Activated CD4-positive, alpha-beta T cell treated with anti-CD3 and anti-CD28 coated beads, Interleukin-2, Interleukin-4, amounts not matched to agents 100 ng/mL and 50 ng/mL, durations not matched to agents 16 hours and 8 hours (primary cell): ENCODE measurements at places on chromosomes 16 and 17.

GRCh38 chr17:51496378-51496777, 236.0 kb downstream of the UTP18 start:
- no peak for DNase-seq

DNA sequence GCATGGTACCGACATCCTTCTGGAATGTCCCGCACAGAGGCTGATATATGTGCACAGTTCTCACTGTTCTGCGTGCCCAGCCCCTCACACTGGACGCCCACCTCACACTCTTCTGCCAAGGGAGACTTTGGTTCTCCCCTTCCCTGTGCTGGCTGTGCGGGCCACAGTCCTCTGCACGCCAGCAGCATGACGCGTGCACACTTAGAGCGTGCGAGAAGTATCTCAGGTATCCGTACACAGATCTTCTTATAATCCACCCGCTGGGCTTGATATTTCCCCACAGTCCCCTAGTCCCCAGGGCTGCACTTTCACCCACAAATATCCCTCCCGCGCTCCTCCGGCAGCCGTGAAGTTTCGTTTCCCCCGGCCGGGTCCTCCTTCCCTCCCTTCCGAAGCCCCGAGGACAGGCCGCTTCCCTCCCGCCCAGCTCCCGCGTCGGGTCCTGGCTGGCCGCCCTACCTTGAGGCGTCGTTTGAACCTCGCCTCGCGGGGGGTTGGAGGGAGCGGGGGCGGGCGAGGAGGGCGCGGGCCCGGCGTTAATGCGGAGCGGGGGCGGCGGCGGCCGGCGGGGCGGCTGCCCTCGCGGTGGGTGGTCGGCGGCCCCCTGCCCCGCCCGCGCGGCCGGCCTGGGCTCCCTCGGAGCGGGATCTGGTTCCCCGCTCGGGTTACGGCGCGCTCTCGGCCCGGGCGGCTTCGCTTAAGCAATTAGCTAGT, 5.0 kb upstream of the FOXF1 start:
- no peak for DNase-seq

DNA sequence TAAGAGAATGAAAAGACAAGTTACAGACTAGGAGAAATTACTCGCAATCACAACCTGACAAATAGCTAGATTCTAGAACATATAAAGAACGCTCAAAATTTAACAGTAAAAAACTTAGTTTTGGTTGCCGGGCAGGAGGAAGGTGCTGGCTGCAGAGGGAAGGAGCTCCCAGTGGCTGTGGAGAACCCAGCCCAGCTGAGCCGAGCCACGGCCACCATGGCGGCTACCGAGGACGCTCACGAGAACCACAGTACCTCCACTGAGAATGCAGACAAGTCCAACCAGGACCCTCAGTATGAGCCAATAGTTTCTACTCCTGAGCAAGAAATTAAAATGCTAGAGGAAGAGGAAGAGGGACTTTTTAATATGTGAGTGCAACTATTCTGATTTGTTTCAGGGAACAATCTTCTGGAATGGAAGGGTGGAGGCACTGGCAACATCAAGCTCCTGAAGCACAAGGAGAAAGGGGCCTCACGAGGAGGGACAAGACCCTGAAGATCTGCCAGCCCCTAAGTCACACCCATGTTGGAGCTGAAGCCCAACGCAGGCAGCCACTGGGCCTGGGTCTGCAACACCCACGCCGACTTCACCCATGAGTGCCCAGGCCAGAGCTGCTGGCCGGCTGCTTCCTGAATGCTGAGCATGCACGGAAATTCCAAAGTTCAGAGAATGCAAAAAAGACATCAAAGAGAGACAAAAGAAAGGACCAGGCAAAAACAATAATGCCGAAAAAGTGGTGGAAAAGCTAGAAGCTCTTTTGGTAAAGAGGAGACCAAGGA, 55.0 kb downstream of the DNAH17 start:
- no peak for DNase-seq

- no peak for DNase-seq
These were observed 26.2 kb downstream of the WIPI1 start for GRCh38 chr17:68431045-68431608.

DNA sequence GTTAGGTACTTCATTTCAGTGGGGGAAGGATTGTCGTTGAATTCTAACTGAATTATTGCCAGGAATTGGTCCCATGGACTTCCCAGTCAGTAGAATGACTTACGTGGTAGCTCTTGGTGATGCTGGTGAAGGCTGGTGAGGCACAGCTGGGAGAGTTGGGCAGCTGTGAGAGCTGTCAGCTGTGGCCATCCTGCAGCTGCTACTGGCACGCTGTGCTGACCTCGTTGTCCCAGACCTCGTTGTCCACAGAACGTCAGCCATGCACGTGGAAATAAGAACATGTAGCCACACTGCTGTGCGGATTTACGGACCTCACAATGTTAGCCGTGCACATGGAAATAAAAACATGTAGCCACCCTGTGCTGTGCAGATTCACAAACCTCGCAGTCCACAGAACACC, 102.3 kb downstream of the NPIPB11 start:
- no peak for DNase-seq

- no peak for DNase-seq
These were observed 22.3 kb upstream of the N4BP1 start for GRCh38 chr16:48632137-48632774.

DNA sequence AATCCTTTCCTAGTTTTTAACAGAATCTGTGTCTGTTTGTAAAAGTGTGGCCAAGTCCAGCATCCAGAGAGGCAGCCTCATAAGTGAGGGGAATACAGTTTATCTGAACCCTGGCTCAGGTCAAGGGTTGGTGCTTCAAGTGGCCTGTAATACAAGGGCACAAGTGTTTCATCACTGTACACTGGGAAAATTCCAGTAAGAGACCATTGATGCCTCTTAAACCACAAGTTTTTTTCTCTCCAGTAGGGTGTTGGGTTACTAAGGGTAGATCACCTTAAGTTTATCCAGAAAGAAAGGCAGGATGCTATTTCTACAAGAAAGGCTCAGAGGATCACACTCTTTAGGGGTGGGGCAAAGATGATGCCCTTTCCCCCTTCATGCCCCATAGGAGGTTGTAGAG, 96.7 kb downstream of the CDYL2 start:
- no peak for DNase-seq

DNA sequence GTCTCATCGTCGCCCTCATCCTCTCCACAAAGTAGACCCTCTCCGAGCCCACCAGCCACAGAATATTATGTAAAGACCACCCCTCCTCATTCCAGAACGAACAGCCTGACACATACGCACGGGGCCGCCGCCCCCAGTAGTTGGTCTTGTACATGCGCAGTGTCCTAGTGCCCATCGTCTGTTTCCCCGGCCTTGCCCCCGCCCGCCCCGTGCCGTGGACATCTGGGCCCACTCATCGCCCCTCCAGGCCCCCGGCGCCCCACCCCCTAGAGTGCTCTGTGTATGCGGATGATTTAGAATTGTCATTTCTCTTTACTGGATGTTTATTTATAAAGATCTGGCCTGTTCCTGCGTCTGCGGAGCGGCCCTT, 475 bp upstream of the AMDHD2 start:
- no peak for DNase-seq

DNA sequence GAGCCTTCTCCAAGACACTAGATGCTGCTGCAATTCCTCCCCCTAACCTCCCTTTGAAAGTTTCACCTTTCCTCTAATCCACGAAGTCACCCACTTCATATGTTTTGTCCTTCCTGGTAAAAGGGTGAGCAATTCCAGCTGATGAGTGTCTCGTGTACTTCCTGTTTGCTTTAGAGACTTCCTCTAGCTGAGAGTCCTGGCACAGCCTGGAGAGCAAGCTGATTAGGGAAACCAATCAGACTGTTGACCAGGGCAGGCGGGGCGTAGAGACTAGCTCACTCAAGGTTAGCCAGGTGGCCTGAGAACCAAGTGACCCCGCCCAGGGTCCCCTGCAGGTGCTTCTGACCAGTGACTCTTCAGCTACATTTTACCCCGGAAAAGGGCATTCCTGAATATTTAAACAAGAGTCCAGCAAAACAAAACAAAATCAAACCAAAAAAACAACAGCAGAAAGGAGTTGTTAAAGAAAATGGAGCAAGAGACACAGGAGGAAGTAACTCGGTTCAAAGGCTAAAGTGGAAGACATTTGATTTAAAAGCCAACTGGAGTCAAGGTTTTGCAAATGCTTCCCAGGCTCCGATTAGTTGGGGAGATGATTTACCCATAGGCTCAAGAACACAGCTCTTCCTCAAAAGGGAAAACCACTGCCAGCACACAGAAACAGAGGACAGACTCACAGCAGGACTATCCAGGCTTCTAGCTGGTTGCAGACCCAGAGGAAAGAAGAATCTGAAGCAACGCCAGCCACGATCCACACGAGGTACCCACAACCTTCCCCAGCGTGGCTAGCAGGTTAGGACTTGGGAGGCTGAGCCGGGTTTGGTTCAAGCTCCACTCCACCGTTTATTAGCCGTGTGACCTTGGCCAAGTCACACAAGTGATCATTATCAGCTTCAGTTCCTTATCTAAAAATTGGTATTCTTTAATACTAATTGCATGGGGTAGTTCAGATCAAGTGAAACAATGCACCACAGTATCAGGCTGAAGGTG, 13.4 kb downstream of the HSPB9 start:
- DNase-seq, result no peak

DNA sequence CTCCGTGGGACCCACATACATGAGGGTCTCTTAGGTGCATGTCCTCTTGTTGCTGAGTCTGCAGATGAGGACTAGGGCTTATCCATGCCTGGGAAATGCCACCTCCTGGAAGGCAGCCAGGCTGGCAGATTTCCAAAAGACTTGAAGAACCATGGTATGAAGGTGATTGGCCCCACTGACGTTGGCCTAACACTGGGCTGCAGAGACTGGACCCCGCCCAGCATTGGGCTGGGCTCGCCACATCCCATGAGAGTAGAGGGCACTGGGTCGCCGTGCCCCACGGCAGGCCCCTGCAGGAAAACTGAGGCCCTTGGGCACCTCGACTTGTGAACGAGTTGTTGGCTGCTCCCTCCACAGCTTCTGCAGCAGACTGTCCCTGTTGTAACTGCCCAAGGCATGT, 38.2 kb upstream of the IL21R start:
- DNase-seq, result no peak

DNA sequence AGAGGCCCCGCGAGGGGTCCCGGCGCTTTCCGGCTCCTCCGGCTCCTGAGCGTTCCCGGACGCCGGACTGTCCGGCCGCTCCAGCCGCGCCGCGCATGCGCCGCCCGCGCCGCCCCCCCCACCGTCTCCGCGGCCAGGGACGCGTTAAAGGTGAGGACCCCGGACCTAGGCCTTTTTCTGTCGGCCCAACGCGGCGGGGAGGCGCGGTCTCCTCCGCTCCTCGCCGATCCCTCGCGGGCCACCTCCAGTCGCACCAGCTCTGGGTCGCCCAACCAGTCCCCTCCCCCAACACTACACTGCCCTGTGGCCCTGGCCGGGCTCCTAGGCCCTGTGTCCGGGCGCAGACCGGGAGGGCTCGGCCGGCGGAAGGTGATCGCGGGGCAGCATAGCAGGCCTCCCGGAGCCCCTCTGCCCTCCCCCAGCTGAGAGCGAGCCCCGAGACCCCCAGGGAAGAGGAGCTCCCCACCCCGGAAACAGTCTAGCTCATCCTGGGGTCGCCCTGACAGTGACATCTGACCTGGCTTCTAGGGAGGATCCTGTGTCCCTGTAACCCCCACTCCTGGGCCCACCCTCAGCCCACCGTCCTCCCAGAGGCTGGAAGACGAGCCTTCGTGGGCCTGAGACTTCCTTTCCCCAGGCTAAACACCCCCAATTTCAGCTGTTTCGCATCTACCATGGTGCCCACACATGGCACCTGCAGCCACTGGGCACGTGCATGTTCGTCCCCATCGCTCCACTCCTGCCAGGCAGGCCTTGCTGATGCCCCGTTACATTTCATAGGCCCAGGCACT, 14.7 kb upstream of the BCAR1 start:
- peak; percentile 22 for DNase-seq

DNA sequence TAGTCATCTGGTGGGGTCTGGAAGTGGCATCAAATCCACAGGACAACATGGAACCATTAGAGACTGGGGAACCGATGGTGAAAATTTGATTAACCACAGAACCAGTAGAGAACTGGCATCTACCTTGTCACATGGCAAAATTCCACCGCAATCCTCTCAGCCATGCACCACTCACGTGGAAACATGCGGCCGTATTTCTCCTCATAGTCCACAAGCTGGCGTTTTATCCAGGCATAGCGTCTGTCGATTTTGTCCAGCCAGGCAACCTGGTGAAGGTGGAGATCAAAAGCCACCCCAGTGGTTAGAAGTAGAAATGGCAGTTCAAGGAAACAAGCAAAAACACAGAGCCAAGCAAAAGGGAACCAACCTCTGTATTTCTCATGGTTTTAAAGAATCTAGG, 87.6 kb downstream of the VPS53 start:
- DNase-seq, result no peak

DNA sequence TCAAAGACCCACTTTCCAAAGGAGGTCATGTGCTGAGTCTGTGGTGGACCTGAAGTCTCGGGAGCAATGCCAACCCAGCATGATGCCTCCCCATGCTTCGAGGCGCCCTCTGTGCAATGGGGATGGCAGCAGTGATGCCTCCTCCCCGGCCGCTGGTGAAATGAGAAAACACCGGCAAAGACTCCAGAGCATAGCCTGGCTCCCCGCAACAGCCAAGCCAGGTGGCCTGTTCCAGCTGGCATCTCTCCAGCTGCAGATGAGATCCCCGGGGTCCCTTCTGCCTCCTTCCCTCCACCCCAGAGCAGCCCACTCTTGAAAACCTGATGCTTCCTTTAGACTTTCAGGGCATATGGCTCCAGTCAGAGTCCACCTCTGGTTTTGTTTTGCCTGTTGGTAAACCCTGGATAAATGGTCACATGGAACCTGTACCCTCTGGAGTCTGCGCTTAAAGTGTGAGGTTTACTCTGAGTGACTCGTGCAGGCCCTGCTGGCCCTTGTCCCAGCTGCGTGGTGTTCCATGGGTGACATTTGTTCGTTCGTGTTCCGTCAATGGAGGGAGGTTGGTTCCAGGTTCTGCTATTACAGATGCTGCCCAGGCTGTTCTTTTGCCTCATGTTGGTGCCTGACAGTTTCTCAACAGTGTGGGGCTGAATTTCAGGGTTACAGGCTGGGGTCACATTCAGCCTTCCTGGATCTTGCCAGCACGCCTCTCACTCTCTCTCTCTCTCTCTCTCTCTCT, 181.8 kb upstream of the CIBAR2 start:
- DNase-seq, result no peak

DNA sequence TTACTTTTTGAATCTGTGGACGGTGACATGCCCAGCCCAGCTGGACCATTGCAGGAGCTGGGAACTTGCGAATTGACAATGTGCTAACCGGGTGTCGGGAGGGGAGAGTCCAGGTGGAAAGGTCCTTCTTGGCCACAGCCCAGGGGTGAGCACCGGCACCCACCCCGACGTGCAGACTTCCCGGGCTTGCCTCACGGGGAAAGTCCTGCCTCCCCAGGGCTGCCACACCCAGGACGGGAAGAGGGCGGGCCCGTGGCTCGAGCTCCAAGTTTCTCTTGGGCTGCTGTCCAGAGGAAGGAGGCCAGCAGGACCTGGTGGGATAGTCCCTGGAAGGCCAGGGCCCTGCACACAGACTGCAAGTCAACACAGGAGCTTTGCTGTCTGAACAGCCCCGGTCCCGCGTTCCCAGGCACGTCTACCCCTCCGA, 17.7 kb downstream of the CARD14 start:
- DNase-seq, result no peak

- no peak for DNase-seq
These were observed 12.0 kb downstream of the LITAFD start for GRCh38 chr16:8893976-8894690.

- no peak for DNase-seq
These were observed 12.7 kb upstream of the NSMCE1 start for GRCh38 chr16:27281243-27281642.

GRCh38 chr17:69630056-69630635, 215.6 kb downstream of the MAP2K6 start:
- no peak for DNase-seq

- peak; percentile 24 for DNase-seq
These were observed 14.7 kb upstream of the XYLT2 start for GRCh38 chr17:50331085-50331791.
